ENCODE measurements at places on chromosomes 16 and 17. TPM values are rescaled to one million over a fixed set of nuclear protein-coding genes. Genes with fewer than 3 reads are reported as not detected.
A peak's percentile ranks its signal among the peaks of the same experiment; 100 is the strongest.

TBC1D26 gene
- 0.09 TPM for total RNA-seq

BOLA2B gene
- total RNA-seq: 161 TPM

GSDMA gene
- 0.57 TPM for total RNA-seq

DNA sequence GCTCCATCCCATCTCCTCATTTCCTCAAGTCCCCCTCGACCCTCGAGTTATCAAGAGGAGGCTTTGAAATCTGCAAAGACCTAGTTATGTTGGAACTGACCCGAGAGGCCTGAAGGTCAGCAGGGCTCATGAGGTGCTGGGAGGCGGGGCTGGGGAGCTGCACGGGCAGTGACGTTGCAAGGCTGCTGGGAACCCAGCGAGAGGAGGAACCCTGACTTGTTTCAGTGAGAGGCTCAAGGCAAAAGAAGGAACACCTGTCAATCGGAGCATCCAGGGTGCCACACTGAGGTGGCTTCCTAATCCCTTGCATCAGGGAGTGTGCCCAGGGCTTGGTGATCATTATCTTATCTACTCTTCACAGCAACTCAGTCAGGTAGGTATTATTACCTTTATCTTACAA is 86.9 kb downstream of the CDH11 start:
- H3K4me3 ChIP-seq: no peak overlapping the region
- H3K27ac ChIP-seq: no peak overlapping the region
- no peak for DNase-seq

NPB gene
- 1.7 TPM for total RNA-seq

- peaks cover 38% of the 10 kb centered on the region for H3K27me3 ChIP-seq
- H3K36me3 ChIP-seq: no peaks in the 10 kb centered on the region
- H3K4me1 ChIP-seq: no peaks in the 10 kb centered on the region
- no peak overlapping the region for H3K4me3 ChIP-seq
- DNase-seq: no peak
Measured at GRCh38 chr17:48960834-48961515, 7.4 kb downstream of the GIP start.

GRCh38 chr17:3724378-3725077 is 825 bp downstream of the HASPIN start:
- peak overlapping the region; percentile 83 for H3K4me3 ChIP-seq
- peaks cover 69% of the 10 kb centered on the region for H3K4me1 ChIP-seq
- H3K36me3 ChIP-seq: peaks cover 8% of the 10 kb centered on the region
- no peak for DNase-seq
- H3K27ac ChIP-seq: no peak overlapping the region

DNA sequence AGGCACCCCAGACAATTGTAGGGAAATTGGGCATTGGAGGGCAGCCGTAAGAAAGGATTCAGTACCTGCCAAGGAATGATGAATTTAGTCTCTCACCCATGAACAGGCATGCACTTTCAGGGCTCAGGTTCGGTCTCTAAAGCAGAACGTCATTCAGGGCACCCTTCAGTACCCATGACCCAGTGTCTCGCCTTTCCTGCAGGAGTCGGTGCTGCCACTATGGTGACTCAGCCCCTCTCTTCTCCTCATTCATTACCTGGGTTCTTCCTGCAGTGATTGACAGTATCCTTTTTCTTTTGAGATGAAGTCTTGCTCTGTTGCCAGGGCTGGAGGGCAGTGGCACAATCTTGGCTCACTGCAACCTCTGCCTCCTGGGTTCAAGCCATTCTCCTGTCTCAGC is 8.4 kb downstream of the SOST start:
- H3K4me3 ChIP-seq: no peak overlapping the region
- H3K4me1 ChIP-seq: no peaks in the 10 kb centered on the region
- H3K36me3 ChIP-seq: no peaks in the 10 kb centered on the region
- DNase-seq: no peak
- H3K27ac ChIP-seq: no peak overlapping the region

DNA sequence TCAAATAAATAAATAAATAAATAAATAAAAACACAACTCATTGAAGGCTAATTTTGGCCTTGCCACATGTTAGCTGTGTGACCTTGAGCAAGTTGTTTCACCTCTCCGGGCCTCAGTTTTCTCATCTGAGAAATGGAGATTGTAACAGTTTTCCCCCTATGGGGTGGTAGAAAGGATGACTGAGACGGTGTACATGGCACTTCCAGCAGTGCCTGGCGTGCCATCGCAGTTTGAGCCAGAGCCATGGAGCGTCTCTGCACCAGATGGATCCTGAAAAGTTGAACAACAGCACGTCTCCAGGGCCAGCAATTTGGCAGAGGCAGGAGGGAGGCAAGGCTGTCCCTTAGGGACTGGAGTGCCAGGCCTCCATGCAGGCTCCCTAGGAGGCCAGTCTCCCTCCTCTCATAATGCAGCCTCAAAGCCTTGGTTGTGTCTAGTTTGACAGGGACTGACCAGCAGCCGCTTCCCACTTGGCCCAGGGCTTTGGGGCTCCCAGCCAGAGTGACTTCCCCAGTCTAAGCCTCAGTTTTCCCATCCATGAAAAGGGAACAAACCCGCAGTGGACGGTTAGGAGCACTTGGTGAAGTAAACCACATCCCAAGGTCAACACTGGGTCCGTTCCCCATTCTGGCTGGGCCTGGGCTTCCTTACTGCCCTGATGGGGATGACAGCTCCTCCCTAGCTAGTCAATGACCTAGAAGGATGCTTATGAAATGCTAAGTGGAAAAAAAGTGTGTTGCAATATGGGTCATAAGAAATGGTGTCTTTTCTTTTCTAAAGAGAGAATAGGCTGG is 19.3 kb downstream of the SOCS1 start:
- no peak overlapping the region for H3K4me3 ChIP-seq
- no peaks in the 10 kb centered on the region for H3K27me3 ChIP-seq

DNA sequence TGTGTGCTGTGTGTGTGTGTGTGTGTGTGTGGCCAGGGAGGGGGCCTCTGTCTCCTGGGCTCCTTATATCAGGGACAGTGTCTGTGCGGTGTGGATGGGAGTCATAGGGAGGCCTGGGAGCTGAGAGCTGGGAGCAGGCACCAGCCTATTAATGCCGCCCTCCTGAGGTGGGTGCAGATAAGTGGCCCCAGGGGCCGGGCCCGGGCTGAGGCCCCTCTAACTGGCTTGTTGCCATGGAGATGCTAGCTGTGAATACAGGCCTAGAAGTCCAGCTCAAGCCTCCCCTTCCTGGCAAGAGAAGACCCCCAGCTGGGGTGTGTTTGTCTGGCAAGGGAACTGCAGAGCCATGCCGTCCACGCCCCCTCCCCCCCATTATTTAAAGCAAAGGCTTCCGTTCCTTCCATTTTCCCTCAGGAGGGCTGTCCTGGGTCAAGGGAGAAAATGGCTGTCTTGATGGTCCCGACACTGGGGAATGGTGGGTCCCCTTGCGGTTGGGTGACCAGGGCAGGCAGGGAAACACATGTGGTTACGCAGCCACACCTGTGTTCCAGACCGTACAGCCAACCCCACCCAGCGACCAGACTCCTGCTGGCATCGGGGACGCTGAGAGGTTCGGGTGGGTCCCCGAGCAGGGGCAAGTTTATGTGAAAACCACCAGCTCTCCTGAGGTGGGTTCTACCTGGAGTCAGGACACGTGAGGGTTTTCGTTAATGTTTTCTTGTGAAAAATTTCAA is 141.1 kb downstream of the MRM1 start:
- no peak overlapping the region for H3K27ac ChIP-seq
- H3K4me3 ChIP-seq: no peak overlapping the region
- no peak for DNase-seq
- no peaks in the 10 kb centered on the region for H3K4me1 ChIP-seq
- H3K27me3 ChIP-seq: peaks cover 25% of the 10 kb centered on the region
- no peaks in the 10 kb centered on the region for H3K36me3 ChIP-seq

ITGA2B gene
- 0.38 TPM for total RNA-seq

GRCh38 chr17:29546085-29546484 is 20.8 kb downstream of the ABHD15 start:
- DNase-seq: no peak
- no peak overlapping the region for H3K27ac ChIP-seq
- H3K36me3 ChIP-seq: peaks cover 18% of the 10 kb centered on the region

GRCh38 chr17:72542317-72542716 is 421.5 kb downstream of the SOX9 start:
- no peaks in the 10 kb centered on the region for H3K4me1 ChIP-seq
- H3K36me3 ChIP-seq: no peaks in the 10 kb centered on the region
- H3K27me3 ChIP-seq: peaks cover 22% of the 10 kb centered on the region
- no peak overlapping the region for H3K4me3 ChIP-seq
- no peak overlapping the region for H3K27ac ChIP-seq

DNA sequence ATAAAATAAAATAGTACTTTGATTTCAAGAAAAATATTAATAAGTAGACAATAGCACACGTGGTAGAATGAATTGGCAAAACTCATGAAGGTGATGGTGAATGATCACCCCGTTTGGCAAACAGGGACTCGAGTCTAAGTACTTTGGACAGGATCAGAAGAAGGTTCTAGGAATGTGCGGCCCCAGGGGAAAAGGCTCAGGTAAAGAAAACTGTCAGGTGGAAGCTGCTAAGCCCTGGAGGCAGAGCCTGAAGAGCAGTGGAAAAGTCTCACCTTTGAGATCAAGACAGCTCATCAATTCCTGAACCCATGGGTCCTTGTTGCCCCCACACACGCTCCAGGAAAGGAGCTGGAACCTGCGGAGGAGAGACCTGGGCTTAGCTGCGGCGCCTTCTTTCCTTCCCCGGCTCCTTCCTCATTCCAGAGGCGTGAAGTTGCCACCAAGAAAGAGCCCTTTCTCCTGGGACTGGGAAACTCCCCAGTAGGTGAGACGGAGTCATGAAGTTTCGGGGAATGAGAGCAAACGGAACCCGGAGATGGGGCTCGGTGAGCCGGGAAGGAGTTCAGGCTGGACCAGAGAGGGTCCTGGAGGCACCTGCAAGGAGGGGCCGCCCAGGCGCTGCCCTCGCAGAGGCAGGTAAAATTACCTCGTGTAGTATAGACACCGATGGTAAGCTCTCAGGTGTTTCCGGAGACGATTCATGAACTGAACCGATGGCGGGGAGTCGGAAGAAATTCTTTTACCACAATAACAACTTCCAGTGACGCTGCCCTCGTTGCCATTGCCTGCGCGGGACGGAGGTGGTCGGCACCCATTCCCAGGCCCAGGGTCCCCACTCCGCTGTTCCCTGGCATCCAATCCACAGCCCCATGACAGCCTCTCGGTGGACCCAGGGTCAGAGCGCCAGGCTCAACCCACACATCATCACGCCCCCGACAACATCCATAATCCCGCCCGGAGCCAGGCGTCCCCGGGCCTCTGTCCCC is 1.2 kb upstream of the ZMYND15 start:
- H3K4me1 ChIP-seq: peaks cover 15% of the 10 kb centered on the region
- no peaks in the 10 kb centered on the region for H3K36me3 ChIP-seq
- no peak overlapping the region for H3K27ac ChIP-seq
- no peak for DNase-seq
- H3K27me3 ChIP-seq: peaks cover 86% of the 10 kb centered on the region

GPR142 gene
- 0.09 TPM for total RNA-seq

MFAP4 gene
- 21.4 TPM for total RNA-seq

CRYBA1 gene
- 0.38 TPM for total RNA-seq

DNA sequence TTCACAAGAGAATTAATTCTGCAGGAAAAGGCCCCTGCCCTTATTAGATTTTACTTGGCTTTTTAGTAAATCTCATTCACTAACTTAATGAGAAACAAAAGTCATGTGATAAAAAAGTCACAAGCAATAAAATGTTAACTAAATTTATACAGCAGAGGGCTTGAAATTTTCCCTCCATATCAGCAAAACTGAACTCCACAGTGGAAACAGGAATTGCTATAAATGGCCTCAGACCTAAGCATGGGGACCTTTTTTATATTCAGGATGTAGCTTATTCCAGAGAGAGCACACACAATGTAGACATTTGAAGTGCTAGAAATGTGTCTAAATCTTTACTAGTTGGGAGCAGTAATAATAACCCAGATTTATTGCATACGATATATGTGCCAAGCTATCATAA is 291.5 kb downstream of the C16orf95 start:
- no peaks in the 10 kb centered on the region for H3K4me1 ChIP-seq
- no peak overlapping the region for H3K27ac ChIP-seq
- no peak overlapping the region for H3K4me3 ChIP-seq
- no peaks in the 10 kb centered on the region for H3K36me3 ChIP-seq
- no peak for DNase-seq

RNF112 gene
- 0.14 TPM for total RNA-seq

KRT9 gene
- 1.7 TPM for total RNA-seq

All from thymus (tissue), 14 donors.